ENCODE measurements at places on chromosomes 3 and 15. TPM values are rescaled to one million over a fixed set of nuclear protein-coding genes. Genes with fewer than 3 reads are reported as not detected.

The CISH gene
- total RNA-seq, result 30.8 TPM

The PIERCE2 gene
- total RNA-seq, result 2.7 TPM

The CSTA gene
- total RNA-seq, result 4.6 TPM

The ANKRD63 gene
- not detected for total RNA-seq

The CD86 gene
- total RNA-seq, result 6.3 TPM

The PSMA4 gene
- total RNA-seq, result 118 TPM

The LRRC31 gene
- 0.76 TPM for total RNA-seq

The SH3BP5 gene
- 109 TPM for total RNA-seq

The RETNLB gene
- total RNA-seq, result not detected

The P2RY12 gene
- total RNA-seq, result 2.2 TPM

The PIF1 gene
- 2.0 TPM for total RNA-seq

The PKM gene
- total RNA-seq, result 1,124 TPM

The IMPDH2 gene
- total RNA-seq, result 132 TPM

The GLDN gene
- 4.0 TPM for total RNA-seq

The HRG gene
- 0.35 TPM for total RNA-seq

The ROPN1 gene
- 0.54 TPM for total RNA-seq

The HYAL3 gene
- total RNA-seq, result 2.0 TPM

The TM6SF1 gene
- 10.4 TPM for total RNA-seq

The CTXN2 gene
- total RNA-seq, result 0.06 TPM

The DUOXA2 gene
- total RNA-seq, result not detected

The CACNA2D3 gene
- 11.2 TPM for total RNA-seq

The PFN2 gene
- total RNA-seq, result 93.2 TPM

The DUOX1 gene
- total RNA-seq, result 1.6 TPM

The STRIT1 gene
- total RNA-seq, result not detected

The SCN11A gene
- 0.25 TPM for total RNA-seq

The CACNA1D gene
- 35.7 TPM for total RNA-seq

The MUSTN1 gene
- 18.6 TPM for total RNA-seq

The CPNE9 gene
- 0.16 TPM for total RNA-seq

The OXTR gene
- total RNA-seq, result 1.2 TPM

The CD47 gene
- 104 TPM for total RNA-seq

The CYP11A1 gene
- total RNA-seq, result 0.13 TPM

The FANCD2 gene
- 4.8 TPM for total RNA-seq

The PAK6 gene
- total RNA-seq, result 11.9 TPM

The SH2D7 gene
- total RNA-seq, result not detected

The RHOA gene
- 709 TPM for total RNA-seq

The ALPK3 gene
- total RNA-seq, result 20.2 TPM

The NR2E3 gene
- 0.19 TPM for total RNA-seq

The MESP2 gene
- 0.47 TPM for total RNA-seq

The FEZF2 gene
- total RNA-seq, result not detected

The CAPN3 gene
- 12.9 TPM for total RNA-seq

The DPP8 gene
- total RNA-seq, result 38.6 TPM

Data from kidney (tissue), 22 donors.